ENCODE measurements at places on chromosomes 2 and 18.

GRCh38 chr18:22977847-22978701 lies 44.9 kb downstream of the RBBP8 start:
- no peak for DNase-seq

DNA sequence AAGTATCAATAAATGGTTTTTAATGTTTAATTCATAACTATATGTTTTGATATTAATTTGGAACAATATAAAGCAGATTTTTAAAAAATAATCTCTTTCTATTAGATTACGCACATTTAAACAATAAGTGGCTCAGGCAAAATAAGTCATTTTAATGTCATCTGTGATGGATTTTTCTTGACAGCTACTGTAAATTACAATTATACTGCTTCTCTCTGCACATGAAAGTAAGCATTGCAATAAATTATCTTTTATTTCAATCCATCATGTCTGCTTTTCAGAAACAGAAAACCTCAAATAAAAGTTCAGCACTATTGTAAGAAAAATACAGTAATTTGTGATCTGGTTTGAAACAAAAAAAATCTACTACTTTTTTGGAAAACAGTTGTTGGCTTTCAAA lies 11.1 kb upstream of the DLX1 start:
- no peak for DNase-seq

DNA sequence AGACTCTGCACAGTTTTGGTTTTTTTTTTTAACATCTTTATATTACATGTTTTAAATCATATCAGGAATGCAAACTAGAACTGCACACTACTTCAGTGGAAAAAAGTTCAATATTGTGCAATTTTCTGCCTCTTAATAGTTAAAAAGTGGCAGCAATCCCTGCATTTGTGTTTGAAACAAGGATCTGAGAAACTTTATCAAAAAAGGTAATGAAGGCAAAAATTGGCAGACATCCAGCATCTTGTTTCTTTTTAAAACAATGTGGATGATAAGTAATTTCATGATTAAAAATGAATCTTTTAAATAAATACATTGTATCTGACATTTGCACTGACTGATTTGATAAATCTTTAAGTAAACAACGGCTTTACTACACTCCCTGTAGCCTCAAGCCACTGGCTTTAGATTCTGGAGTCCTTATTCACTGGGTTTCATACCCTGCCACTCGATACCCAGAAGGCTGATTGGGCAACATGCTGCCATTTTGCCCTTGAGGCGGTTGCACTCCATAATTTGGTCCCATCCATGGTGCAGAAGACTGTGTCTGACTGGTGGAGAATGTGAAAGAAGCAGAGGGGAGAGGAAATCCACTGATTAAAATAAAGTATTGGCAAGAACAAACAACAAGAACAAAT lies 21.6 kb upstream of the C2orf42 start:
- DNase-seq, result no peak

GRCh38 chr2:218188528-218188927 lies 21.8 kb upstream of the CXCR1 start:
- DNase-seq, result no peak

GRCh38 chr18:10111191-10111590 lies 197.4 kb downstream of the VAPA start:
- no peak for DNase-seq

GRCh38 chr18:43278355-43278754 lies 1.1 kb upstream of the SYT4 start:
- no peak for DNase-seq

- DNase-seq, result no peak
Observed at GRCh38 chr2:190123956-190124355, 61.4 kb upstream of the MSTN start.

GRCh38 chr18:10285283-10285640 lies 169.2 kb upstream of the APCDD1 start:
- no peak for DNase-seq
